GM19239 (cell line): ENCODE measurements at places on chromosomes 2 and 18.

- DNase-seq, result no peak
Measured at GRCh38 chr2:23745726-23746105, 181.2 kb downstream of the ATAD2B start.

- no peak for DNase-seq
Measured at GRCh38 chr2:128420776-128421175, 102.1 kb upstream of the HS6ST1 start.

DNA sequence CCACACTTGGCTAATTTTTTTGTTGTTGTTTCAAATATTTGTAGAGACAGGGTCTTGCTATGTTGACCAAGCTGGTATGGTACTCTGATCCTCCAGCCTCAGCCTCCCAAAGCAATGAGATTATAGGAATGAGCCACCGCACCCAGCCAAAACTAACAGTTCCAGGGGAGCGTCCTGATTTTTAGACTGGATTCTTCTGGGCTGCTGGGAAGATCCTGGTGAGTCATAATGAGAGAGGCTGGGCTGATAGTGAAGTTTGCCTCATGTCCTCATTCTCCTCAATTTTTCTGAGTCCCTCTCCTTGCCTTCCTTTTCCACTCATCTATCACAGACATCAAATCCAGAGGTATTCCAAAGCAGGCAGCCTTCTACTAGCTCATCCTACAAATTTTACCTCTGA is 81.3 kb downstream of the VSNL1 start:
- DNase-seq, result no peak

GRCh38 chr2:136246086-136246669 is 128.2 kb upstream of the CXCR4 start:
- no peak for DNase-seq

GRCh38 chr2:168457190-168457895 is 1.3 kb downstream of the CERS6 start:
- no peak for DNase-seq

DNA sequence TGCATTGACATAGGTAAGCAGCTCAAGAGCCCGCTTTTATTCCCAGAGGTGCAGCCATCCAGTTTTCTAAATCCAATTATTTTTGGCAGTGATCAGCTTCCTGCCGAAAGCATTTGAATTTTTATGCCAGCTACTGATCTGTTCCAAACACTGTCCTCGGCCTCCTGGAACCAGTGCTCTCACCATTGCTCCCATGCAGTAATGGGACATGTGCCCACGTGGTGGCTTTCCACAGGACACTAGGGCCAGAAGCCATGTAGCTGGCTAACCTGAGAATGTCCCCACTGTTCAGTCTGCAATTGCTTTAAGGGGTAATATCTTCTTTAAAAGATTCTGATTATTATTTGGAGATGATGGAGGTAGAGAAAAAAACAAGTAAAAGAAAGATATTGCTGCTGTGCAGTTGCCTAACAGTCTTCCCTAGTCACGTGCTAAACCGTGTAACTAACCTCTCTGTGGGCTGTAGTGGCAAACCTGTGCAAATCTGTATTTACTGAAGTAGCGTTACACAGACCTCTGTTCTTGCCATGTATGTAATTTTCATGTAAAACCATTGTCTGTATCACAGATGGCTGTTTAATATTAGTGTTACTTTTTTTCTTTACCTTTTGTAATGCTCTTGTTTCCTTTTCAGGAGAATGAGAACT is 13.0 kb downstream of the GRHL1 start:
- no peak for DNase-seq

DNA sequence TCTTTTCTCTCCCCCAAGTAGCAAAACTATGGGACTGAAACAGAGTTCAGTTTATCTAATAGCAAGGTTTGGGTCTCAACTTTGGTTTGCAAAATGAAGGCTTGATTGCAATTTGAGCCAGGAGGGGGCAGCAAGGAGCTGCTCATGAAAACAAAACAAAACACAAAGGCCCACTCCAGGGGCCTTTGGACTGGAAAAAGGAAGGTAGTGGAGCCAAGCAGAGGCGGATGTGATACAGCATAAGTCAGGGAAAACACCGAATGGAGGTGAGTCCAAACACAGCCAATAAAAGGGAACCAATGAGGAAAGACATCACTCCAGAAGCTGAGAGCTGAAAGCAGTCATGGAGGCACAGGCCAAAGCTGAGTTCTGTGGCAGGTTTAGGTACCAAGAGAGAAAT is 799.7 kb upstream of the ACVR2A start:
- DNase-seq, result no peak

- no peak for DNase-seq
Measured at GRCh38 chr2:180364719-180365118, 357.6 kb upstream of the CWC22 start.

DNA sequence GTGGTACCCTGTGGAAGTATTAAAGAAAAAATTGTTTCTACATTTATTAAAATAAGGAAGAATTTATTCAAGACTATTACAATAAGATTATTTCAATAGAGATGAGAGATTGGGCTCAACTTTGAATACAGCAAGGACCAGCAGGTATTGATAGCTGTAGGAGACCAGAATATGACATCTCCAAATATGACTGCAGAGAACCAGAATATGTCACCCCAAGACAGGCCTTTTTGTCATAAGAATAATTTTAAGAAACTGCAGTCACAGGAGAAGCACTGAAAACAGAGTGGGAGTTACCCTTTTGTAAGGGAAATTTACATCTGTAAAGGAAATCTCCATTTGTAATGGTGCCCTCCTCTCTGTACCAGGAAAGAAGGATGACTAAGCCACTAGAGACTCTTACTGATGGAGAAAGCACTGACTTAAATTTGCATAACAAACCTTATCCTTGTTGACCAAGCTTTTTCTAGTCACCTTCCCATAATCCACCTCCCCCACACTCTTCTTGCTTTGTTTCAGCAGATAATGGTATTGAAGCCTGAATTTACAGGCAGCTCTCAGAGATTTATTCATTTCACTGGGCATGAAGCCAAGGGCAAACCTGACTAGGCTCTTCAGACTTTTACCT is 145.1 kb upstream of the RMP24 start:
- DNase-seq, result no peak
